ENCODE measurements at places on chromosomes 2 and 18. TPM values are rescaled to one million over a fixed set of nuclear protein-coding genes. Genes with fewer than 3 reads are reported as not detected.

The KANSL3 gene
- 45.2 TPM for total RNA-seq

DNA sequence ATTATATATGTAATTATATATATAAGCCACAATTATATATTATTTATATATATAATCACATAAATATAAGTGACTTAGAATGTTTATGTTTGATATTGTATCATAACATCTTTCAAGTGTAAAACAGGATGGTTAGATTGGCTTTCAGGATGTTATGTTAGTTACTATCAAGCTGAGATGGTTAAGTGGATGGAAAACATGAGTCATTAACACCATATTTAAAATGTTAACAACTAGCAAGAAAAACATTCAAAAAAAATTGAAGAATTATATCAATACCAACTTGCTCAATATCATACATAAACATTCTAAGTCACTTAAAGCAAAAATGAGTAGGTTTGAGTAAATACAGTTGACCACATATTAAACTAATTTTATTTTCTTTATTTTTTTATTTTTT lies 21.8 kb upstream of the RAB27B start:
- no peak for DNase-seq

GRCh38 chr2:118779362-118779761 lies 68.1 kb downstream of the EN1 start:
- DNase-seq: no peak

DNA sequence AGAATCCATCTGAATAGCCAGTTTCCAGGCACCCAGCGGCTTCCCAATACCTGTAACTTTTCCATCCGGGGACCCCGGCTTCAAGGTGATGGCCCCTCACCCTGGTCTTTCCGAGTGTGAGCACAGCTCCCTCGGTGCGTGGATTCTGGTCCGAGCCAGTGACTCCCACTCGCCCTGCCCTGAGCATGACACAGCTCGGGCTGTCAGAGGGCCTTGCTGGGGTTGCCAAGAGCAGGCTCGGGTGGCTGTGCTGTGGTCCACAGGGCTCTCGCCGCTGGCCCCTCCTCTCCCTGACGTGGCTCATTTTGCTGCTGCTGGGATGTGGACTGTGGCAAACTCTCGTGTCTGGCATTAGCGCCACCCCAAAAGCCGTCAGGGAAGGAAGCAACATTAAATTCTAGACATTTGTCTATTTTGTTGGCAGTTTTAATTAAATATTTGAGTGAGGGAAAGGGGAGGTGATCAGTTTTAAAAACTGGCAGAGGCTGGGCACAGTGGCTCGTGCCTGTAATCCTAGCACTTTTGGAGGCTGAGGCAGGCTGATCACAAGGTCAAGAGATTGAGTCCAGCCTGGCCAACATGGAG lies 5.6 kb upstream of the ESPNL start:
- no peak for DNase-seq

The UGT1A8 gene
- total RNA-seq: 0.31 TPM

The SERPINB5 gene
- 25.3 TPM for total RNA-seq

The PRKAG3 gene
- 19.7 TPM for total RNA-seq

DNA sequence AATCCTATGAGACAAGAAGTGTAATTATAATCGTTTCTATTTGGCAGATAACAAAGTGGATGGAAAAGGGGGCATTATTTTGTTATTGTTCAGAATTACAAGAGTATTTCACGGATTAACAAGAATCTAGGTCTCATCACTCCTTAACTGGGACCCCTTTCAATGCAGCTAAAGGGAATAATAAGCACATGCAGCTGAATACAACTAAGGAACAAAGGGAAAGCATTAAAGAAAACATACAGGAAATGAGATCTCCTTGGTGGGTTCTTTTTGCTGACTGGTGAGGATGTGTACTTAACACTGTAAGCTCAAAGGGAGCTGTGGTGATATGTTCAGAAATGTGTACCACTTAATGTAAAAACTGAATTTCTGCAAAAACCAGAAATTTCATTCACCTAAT lies 140.5 kb upstream of the WDSUB1 start:
- no peak for DNase-seq

The CD207 gene
- not detected for total RNA-seq

The MAPK4 gene
- 5.2 TPM for total RNA-seq

GRCh38 chr18:11666176-11666575 lies 22.9 kb upstream of the GNAL start:
- no peak for DNase-seq

Measured in tongue (tissue), 3 donors.